ENCODE measurements at places on chromosomes 3 and 15. TPM values are rescaled to one million over a fixed set of nuclear protein-coding genes. Genes with fewer than 3 reads are reported as not detected.

DNA sequence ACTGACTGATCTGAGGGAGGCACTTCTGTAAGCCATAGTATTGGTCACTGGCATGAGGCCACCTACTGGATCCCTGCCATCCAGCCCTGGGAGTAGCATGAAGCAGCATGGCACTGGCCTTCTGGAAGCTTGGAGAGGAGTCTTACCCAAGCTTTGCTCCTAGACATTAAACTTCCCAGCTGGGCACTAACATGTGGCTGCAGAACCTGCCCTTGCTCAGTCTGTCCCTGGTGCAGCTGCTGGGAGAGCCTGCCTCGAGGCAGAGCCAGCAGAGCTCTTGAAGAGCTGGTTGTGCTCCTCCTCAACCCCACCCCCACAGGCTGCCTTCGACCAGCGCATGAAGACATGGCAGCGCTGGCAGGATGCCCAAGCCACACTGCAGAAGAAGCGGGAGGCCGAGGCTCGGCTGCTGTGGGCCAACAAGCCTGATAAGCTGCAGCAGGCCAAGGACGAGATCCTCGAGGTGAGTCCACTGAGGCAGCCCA, 17.1 kb upstream of the SNX22 start:
- DNase-seq: no peak

- peak; percentile 82 for DNase-seq
Measured at GRCh38 chr3:128619146-128619890, 31.3 kb downstream of the RPN1 start.

DNA sequence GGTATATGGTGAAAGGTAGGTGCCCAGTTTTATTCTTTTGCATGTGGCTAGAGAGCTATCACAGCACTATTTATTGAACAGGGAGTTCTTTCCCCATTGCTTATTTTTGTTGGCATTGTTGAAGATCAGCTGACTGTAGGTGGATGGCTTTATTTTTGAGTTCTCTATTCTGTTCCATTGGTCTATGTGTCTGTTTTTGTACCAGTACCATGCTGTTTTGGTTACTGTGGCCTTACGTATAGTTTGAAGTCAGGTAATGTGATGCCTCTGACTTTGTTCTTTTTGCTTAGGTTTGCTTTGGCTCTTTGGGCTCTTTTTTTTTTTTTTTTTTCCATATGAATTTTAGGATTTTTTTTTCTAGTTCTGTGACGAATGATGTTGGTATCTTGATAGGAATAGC, 139.2 kb upstream of the CTNNB1 start:
- no peak for DNase-seq

DNA sequence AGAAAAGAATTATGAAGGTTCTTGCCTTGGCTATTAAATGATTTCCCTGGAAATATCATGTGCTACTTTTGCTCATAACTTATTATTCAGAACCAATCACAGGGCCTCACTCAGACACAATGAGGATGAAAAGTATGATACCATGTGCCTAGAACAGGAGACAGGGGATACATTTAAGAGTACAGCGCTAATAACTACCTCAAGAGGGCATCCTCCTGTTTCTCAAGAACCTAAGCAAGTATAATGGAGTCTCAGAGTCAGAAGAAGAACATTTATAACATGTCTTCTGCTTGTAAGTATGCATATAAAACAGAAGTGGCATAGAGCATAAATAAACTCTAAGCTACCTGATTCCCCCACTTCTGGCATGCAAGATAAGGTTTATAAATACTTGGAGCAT, 125.4 kb upstream of the MME start:
- DNase-seq: peak; percentile 22

SYNPR gene
- not detected for total RNA-seq

IQCH gene
- 3.1 TPM for total RNA-seq

GRCh38 chr3:140187028-140187427, 252.0 kb downstream of the CLSTN2 start:
- DNase-seq: no peak

- DNase-seq: no peak
Measured at GRCh38 chr15:96582473-96582872, 252.0 kb downstream of the NR2F2 start.

DNA sequence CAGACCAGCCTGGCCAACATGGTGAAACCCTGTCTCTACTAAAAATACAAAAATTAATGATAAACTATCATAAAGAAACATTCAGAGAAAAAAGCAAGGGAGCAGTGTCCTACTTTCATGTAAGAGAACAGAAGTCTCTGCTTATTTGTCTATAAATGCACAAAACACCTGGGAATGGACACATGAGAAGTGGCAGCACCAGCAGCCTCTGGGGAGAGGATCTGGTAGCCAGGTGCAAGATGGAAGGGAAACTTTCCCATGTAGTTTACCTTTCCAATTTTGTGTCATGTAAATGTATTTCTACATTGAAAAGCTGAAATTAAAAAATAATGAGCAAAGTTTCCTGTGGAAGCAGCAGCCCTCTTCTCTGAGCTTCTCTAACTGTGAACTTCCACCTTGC, 18.8 kb downstream of the SCAP start:
- no peak for DNase-seq

DNA sequence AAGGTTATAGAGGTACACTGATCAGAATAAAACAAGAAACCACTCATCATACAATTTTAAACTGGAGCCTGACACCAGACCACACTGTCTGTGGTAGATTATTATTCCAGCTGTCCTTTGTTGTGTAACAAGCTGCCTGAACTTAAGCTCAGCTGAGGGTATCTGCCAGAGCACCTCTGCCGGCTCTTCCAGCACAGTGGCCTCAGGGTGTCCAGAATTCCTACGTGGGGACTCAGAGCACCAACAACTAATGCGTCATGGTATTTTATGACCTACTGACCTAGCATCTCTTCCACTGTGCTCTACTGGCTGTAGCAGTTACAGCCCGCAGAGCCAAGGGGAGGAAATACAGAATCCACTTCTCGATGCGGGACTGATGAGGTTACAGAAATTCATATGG, 15.6 kb upstream of the RAF1 start:
- DNase-seq: peak; percentile 85

- peak; percentile 5 for DNase-seq
Measured at GRCh38 chr15:69757186-69757585, 304.6 kb downstream of the RPLP1 start.

DNA sequence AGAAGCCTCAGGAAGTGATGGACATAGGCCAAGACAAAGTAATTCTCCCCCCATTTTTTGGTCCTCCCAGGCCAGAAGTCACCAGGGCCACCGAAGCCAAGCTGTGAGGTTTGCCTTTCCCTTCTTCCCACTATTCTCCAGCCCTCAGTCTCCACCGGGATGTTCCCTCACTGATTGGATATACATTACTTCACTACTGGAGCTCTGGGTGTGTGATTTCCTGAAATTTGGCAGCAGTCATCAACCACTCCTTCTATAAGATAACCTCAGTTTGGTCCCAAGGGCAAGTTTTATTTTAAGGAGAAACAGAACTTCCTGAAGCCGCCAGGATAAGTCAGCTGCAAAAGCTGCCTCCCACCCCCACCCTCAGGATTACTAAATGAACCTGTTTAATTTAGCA, 11.3 kb downstream of the SLCO2A1 start:
- no peak for DNase-seq

GRCh38 chr15:101316529-101316928, 21.5 kb upstream of the SNRPA1 start:
- no peak for DNase-seq

DNA sequence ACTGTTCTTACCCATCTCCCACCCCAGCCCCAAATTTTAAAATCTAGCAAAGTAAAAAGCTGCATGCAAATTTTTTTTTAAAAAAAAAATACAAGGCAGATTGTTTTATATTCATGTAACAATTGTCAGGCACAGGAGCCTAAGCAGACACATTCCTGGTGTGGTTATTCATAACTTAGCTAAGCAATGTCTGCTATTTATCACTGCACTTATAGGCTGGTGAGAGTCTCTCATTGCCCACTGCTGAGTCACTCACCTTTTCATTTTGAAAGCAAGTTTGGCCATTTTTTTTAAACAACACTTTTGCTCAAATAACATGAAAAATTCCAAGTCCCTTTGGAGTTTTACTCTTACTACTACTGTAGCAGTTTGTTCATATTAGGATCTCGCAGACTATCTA, 413.9 kb downstream of the RBMS3 start:
- DNase-seq: peak; percentile 96

CMTM8 gene
- total RNA-seq: 3.5 TPM

- DNase-seq: no peak
Measured at GRCh38 chr15:74646480-74646879, 30.8 kb downstream of the CLK3 start.

- DNase-seq: no peak
Measured at GRCh38 chr3:152205097-152205593, 63.6 kb upstream of the MBNL1 start.

CACNA2D2 gene
- total RNA-seq: 0.22 TPM

Data from A172 (cell line).